Foreskin keratinocyte (primary cell): ENCODE measurements at places on chromosomes 3 and 15.

DNA sequence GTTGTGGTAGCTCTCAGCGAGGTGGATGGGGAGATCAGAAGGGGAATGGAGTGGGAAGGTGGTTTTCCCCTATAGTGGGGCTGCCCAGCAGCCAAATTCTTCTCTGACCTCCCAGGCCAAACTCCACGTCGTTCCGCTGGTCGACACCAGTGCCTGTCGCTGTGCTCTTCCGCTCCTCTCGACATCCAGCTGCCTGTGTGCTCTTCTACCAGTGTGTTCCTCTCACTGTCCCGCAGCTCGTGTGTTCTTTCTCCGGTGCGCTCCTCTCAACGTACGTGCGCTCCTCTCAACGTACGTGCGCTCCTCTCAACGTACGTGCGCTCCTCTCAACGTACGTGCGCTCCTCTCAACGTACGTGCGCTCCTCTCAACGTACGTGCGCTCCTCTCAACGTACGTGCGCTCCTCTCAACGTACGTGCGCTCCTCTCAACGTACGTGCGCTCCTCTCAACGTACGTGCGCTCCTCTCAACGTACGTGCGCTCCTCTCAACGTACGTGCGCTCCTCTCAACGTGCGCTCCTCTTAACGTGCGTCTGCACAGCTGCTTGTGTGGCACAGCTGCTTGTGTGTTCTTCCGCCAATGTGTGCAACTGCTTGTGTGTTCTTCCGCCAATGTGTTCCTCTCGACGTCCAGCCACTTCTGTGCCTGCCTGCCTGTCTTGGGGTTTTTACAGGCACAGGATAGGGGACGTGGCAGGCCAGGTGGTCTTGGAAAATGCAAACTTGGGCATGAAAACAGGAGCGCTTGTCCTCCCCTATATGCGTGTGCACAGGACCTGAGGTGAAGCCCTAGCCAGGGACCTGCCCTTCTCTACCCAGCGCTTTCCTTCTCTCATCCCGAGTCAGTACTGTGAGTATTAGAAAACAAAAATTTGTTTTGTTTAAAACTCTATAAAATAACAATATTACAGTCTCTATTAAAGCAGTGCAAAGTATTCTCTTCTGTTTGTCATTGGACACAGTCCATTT lies 991.1 kb downstream of the GBE1 start:
- DNase-seq, result no peak

- no peak for DNase-seq
Observed at GRCh38 chr3:184305577-184305976, 6.5 kb downstream of the PSMD2 start.

DNA sequence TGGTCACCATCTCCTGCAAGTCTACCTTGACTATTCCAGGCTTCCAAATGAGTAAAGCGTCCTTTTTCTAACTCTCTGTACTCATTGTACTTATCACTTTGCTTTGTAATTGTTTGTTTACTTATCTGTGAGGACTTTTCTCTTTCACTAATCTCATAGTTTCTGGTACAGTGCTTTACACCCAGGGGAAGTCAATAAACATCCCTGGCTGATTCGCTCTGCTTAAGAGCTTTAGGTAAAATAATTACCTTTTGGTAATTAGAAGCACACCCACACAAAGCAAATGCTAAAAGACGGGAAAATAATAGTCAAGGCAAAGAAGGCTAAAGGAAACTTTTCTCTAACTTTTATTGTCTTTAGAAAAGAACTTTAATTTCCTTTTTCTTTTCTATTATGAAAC lies 466.9 kb upstream of the ROBO1 start:
- DNase-seq, result no peak

DNA sequence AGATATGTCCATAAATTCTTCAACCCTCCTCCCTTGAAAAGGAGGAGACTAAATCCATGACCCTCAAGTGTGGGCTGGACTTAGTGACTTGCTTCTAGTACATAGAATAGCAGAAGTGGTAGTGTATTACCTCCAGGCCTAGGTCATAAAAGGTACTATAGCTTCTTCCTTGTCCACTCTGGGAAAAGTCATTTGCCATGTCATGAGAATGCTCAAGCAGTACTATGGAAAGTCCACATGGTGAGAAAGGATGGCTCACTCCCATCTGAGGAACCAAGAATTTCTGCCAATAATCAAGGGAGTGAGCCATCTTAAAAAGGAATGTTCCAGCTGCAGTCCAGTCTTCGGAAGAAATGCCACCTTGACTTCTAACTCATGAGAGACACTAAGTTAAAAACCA lies 10.5 kb upstream of the ILDR1 start:
- no peak for DNase-seq
